Posterior vena cava (tissue), 2 donors: ENCODE measurements at places on chromosomes 2 and 18.

DNA sequence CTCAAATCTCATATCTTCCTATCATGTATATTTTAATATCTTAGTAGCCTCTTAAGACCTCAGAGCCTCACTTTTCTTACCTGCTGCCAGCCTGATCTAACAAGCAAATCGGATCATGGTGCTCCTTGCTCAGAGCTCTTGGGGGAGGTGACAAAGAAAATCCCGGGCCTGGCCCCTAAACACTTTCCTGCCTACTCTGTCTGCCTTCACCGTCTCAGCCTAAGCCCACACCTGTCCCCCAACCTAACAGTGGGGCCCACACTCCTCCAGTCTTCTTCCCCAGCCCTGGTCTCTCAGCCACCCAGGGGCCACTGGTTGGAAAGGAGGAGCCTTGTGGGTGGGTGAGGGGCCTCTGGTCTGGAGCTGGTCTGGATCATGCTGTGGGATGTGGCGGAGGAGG lies 207.3 kb downstream of the HAUS1 start:
- no peak for DNase-seq

- peak; percentile 90 for DNase-seq
Measured at GRCh38 chr18:76450452-76451395, 44.3 kb downstream of the ZNF516 start.

DNA sequence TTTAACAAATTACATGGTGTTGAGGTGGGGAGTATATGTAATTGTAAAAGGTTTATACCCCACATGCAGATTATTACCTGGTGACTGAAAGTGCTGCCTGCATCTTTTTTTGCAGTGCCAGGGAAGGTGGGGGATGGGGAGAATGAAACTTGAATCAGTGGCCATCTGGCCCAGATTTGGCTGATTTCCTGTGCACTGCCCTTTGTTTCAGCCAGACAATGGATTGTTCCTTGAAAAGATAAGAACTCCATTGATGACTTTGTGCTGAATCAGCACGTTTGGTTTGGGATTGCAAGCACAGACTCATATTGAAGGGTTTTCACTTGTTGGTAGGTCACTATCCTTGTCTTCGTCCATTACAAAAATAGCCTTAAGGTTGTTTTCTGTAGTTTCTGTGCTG lies 20.9 kb downstream of the GREB1L start:
- DNase-seq: no peak

- DNase-seq: no peak
Measured at GRCh38 chr2:88654714-88655113, 27.4 kb upstream of the EIF2AK3 start.

GRCh38 chr2:211181626-211182025 lies 625.2 kb downstream of the CPS1 start:
- DNase-seq: no peak

DNA sequence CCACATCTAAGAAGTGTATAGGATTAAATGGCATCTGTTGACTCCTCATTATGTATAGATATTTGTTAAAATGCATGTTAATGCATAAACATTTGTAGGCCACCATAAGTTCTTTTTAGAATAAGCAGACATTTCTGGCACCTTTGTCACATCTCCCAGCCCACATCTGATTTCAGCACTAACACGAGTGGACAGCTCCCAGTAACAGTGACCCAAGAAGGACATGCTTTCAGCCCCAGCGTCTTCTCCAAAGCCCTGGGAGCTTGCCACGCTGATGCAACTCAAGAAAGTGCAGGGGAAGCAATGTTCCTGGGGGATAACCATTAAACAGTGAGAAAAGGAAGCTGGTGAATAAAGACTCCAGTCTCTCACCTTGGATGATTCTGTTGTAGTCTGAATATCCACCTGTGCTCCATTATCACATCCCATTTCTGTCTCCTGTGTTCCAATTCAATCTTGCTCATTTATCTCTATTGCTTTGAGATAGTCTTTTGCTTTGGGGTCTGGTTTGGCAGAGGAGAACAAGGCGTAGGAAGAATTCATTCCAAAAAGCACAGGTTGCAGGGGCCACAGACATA lies 182.6 kb upstream of the THSD7B start:
- DNase-seq: no peak
